ENCODE measurements at places on chromosomes 4 and X.

- DNase-seq, result no peak
Measured at GRCh38 chrX:98646351-98646750, 1762.6 kb downstream of the RPA4 start.

GRCh38 chrX:40166582-40166981, 68.8 kb upstream of the BCOR start:
- DNase-seq, result no peak

- DNase-seq, result no peak
Measured at GRCh38 chr4:74111306-74111975, 12.4 kb upstream of the CXCL2 start.

DNA sequence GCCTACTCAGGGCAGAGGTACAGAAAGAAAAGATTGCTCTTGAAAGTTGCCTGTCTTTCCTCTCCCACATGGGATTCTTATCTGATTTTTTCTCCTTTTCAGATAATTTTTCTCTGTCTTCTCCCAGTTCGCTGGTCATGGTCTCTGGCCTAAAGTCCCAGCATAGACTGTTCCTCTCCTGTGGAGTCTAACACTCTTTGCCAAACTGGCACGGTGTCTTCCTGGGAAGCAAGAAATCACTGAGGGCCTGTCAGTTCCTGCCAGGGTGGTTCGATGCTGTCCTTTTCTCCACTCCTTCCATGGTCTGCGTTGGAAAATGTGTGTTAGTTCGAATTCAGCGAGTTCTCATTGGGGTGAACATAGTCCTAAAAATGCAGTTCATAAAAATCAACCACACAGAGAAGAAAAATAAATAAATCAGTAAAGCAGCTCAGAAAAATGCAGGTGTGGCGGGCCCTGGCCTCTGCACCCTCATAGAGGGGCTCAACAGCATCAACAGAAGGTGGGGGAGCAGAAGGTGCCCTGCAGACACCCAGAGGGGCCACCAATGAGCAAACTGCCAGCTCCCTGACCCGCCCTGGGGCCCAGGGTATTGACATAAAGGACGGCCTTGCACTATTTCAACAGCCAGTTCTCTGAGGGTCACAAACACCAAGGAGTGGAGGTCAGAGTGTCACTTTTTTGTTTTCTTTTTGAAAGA, 2.1 kb downstream of the RGN start:
- no peak for DNase-seq

- DNase-seq, result no peak
Measured at GRCh38 chr4:77777135-77777807, 41.9 kb downstream of the CNOT6L start.

DNA sequence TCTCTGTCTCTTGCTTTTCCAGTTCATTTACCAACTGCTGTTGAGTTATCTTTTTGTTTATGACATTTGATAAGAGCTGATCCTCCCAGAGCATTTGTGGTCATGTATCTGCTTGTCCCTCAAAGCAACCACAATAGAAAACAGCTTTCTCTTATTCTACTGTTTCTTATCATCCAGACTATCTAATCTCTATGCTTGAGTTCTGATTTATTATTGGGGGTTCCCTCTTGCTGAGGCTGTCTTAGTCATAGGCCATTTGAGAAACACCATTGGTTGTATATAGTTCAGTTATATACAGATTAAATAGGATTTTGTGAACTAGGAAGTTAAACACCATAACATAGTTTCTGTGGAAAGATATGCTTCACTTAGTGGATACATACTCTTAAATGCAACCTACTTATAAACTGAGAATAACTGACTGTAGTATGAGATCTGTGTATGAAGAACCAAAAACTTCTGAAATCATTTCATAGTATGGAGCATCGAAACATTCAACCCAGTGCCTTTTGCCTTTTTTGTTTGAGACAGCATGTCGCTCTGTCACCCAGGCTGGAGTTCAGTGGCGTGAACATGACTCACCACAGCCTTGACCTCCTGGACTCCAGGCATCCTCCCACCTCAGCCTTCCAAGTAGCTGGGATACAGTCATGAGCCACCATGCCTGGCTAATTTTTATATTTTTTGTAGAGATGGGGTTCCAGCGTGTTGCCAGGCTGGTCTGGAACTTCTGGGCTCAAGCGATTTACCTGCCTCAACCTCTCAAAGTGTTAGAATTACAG, 75.8 kb downstream of the STIM2 start:
- no peak for DNase-seq

GRCh38 chr4:34464196-34464595, 1780.1 kb downstream of the ARAP2 start:
- DNase-seq, result no peak

DNA sequence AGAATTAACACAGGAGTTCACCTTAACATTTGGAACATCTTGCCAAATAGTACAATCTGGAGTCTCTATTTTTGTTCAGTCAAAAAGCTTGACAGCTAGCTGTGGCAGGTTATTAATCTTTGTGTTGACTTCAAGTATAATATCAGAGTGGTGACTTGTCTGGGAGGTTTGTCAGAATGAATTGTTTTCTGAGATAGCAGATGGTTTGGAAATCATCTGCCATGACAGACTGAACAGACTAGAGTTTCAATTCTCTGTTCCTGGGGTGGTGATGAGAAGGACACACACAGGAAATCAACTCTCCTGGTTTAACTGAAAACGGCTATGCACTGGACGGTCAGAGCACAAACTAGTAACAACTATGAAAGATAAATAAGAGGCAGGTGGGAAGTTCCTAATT, 203.3 kb upstream of the EMCN start:
- DNase-seq, result no peak

GRCh38 chr4:27101126-27101525, 240.5 kb downstream of the STIM2 start:
- DNase-seq, result no peak

DNA sequence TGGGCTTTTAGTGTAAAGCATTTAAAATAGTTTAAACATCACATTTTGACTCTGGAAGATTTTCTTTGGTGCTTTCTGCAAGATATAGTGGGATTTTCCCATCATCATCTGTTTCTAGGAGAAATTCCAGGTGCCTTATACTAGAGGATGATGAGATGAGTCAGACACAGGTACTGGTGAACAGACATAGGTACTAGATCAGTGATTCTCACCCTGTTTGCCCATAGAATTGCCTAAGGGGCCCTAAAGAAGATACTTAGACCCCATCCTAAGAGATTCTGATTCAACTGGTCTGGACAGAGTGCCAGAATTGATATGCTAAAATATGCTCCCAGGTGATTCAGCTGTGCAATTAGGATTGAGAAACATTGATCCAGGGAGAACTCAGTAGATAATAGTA, 9.7 kb downstream of the TSPAN7 start:
- no peak for DNase-seq

DNA sequence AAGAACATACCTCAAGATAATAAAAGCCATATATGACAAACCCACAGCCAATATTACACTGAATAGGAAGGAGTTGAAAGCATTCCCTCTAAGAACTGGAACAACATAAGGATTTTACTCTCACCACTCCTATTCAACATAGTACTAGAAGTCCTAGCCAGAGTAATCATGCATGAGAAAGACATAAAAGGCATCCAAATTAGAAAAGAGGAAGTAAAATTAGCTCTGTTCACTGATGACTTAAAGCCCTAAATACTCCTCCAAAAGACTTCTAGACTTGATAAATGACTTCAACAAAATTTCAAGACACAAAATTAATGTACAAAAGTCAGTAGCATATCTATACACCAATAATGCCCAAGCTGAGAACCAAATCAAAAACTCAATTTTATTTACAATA, 235.7 kb downstream of the NKX6-1 start:
- DNase-seq, result no peak

- DNase-seq, result no peak
Measured at GRCh38 chr4:123403080-123403604, 6.5 kb downstream of the SPRY1 start.

DNA sequence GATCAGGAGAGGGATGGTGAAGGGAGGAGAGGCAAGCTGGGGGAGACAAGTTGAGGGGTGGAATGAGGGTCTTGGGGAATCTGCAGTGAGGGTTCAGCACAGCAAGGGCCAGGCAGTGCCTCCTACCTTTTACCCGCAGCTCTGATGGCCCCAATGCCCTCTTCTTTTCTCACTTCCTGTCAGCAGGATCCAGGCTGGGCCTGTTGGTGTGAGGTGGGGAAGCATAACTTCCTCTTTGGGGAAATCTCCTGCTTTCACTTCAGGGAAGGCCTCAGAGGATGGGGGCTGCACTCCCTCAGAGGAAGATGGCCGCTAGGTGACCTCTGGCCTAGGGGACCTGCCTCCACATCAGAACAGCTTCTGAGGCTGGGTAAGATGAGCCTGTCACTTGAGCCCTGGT, 36.5 kb downstream of the EFNB1 start:
- DNase-seq, result no peak

GRCh38 chr4:150021483-150021882, 56.8 kb upstream of the DCLK2 start:
- DNase-seq, result no peak

DNA sequence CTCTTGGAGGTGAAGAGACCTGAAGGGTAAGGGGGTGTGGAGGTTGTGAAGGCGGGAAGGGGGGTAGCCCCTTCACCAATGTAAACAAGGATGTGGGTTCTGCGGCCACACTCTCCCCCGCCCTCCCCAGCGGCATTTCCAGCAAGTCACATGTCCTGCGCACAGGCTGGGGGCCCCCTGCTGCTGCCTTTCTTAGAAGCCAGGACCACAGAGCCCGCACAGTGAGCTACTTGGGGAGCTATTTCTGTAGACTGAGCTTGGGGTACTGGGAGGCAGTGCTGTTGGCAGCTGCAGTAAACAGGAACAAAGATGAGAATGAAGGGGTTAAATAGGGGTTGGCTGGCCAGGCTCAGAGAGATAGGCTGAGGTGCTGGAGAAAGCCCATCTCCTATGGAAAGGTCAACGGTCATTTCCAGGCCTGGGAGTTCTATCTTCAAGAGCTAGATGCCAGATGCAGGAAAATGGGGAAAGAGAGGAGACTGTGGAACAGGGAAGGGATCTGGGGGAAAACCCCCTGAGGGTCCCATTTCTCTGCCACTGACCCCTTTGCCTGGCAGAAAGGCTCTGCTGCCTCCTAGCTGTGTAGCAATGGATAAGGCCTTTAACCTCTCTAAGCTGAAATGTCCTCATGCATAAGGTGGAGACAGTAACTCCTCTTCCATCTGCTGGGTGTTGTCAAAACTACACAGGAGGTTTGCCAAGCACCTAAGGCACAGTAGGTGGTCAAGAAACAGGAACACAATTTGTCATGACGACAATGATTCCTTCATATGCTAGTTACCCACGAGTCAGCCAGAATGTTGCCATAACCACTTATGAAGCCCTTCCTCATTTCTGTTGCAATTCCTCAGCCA, 18.5 kb upstream of the PIM2 start:
- DNase-seq, result peak; percentile 89

DNA sequence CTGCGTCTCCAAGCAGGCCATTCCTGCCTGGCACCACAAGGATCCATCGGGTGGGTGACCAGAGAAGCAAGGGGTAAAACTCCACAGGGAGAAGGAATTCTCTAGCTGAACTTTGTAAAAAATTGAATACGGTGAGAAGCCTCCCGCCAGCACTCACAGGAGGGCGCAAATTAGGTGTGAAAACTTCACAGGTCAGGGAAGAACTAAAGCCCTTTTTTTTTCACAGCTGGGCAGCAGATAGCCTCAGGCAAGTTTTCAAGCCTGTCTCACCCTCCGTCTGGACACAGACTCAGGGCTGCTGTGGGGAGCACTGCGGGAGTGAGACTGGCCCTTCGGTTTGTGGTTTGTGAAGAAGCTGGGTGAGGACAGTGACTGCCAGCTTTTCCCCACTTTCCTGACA, 224.1 kb upstream of the FGF16 start:
- DNase-seq, result no peak

DNA sequence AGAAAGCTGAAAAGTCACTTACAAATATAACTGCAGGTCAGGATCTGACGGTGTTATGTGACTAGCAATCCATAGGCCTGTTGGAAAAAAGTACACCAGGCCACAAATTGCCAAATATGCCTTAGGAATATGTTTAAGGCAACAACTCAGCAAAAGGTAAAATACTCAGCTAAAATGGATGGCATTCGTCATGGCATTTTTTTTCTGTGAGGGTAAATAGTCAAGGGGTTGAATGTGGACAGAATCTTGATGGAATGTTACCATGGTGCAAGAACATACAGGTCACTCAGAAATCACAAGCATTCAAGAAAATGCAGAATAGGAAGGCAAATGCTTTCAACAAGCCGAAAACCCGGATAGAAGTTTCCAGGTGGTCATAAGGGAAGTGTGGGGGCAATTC, 121.7 kb upstream of the MBNL3 start:
- DNase-seq, result no peak

- DNase-seq, result no peak
Measured at GRCh38 chr4:12393631-12394262, 965.1 kb upstream of the HS3ST1 start.

GRCh38 chr4:37650481-37650880, 35.7 kb downstream of the RELL1 start:
- DNase-seq, result no peak

GRCh38 chr4:151599863-151600262, 160.9 kb downstream of the GATB start:
- no peak for DNase-seq

DNA sequence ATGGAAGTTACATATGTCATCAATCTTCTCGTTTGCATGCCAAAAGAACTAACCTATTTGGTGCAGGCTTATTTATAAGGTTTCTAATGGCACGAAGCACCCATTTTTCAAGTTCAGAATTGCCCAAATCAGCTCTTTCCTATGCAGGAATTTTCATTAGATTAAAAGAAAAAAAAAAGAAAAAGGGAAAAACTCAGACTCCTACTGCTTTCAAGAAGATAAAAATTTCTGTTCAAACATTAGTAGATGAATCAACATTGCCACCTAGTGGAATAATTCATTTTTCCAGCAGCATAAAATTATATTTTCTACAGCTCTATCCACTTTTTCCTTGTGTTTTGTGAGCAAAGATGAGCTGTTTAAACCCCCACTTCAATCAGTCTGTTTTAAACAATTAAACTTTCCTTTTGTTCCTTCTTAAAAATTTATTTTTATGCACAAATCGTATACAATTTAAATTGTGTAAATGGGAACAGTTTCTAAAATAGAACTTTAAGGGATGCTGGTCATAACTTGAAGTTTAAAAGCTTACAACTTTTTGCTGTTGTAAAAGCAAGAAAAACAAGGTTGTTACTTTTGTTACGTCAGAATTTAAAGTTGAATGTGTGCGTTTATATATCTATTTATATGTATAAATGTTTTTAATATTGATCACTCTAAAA, 309.9 kb downstream of the ARAP2 start:
- no peak for DNase-seq
